ENCODE measurements at places on chromosomes 13 and 19.

DNA sequence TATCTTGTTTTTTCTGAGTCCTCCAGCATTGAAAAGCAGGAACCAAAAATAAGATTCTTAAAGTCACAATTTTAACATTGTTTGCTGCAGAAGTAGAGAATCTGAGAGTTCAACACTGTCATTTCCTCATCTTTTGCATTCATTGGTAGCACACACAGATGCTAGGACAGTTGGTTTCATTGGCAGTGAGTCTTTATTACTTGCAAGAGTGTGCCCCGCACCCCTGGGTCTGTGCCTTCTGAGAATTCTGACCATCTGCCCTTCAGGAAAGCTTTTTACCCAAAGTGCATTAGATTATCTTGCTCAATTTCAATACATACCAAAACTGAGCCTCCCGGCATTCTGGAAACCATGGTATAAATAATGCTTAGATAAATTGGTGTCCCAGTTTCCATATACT lies 247.7 kb upstream of the SLITRK1 start:
- no peak for DNase-seq

DNA sequence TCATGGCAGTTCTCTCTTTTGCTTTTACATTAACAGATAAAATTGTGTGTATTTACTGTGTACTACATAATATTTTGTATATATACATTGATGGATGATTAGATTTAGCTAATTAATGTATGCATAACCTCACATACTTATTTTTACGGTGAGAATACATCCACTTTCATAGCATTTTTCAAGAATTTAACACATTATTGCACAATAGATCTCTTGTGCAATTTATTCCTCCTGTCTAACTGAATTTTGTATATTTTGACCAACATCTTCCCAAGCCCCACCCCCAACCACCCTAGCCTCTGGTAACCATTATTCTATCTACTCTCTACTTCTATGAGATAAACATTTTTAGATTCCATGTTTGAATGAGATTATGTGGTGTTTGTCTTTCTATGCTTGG lies 194.7 kb downstream of the RBM26 start:
- DNase-seq: no peak

GRCh38 chr19:10501971-10502523 lies 1.1 kb downstream of the KEAP1 start:
- DNase-seq: peak; percentile 50

- no peak for DNase-seq
Measured at GRCh38 chr13:79650688-79651087, 169.7 kb downstream of the NDFIP2 start.

DNA sequence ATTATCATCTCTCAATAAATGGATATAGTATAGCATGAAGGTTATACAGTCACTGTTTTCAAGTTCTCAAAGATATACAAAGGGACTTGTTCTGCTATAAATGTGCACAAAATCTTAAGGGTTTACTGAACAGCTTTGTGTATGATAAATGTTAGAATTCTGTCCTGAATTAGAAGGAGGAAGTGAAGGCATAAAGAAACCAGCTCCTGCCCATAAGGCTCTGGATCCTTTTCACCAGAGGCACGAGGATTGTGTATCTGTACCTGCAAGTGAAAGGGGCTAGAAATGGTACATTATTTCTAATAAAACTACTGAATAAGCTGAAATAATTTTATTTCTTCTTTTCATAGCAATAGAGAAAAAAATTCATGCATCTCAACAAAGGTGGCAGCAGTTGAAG lies 32.4 kb downstream of the PHF11 start:
- DNase-seq: no peak

DNA sequence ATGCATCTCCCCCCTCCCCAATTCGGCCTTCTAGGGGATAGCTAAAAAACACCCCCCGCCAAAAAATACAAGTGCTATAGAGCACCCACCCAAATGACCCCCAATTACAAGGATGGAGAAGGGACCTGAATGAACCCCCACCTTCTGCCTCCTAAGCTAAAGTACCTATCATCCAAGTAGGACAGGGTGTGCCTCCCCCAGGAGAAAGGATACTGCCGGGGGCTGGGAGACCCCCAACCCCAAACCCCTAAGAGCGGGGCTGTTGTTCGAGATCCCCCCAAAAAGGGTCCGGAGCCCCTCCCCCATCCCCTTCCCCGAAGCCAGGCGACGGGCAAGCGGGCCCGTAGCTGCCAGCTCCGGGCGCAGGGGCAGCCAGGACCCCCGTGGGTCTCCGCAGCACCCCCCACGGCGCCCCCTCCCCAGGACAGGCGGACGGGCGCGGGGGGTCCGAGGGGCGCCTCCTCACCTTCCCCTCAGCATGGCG lies 1.9 kb downstream of the ZC3H4 start:
- DNase-seq: no peak

GRCh38 chr19:11506967-11507366 lies 1.3 kb upstream of the ZNF653 start:
- DNase-seq: no peak

DNA sequence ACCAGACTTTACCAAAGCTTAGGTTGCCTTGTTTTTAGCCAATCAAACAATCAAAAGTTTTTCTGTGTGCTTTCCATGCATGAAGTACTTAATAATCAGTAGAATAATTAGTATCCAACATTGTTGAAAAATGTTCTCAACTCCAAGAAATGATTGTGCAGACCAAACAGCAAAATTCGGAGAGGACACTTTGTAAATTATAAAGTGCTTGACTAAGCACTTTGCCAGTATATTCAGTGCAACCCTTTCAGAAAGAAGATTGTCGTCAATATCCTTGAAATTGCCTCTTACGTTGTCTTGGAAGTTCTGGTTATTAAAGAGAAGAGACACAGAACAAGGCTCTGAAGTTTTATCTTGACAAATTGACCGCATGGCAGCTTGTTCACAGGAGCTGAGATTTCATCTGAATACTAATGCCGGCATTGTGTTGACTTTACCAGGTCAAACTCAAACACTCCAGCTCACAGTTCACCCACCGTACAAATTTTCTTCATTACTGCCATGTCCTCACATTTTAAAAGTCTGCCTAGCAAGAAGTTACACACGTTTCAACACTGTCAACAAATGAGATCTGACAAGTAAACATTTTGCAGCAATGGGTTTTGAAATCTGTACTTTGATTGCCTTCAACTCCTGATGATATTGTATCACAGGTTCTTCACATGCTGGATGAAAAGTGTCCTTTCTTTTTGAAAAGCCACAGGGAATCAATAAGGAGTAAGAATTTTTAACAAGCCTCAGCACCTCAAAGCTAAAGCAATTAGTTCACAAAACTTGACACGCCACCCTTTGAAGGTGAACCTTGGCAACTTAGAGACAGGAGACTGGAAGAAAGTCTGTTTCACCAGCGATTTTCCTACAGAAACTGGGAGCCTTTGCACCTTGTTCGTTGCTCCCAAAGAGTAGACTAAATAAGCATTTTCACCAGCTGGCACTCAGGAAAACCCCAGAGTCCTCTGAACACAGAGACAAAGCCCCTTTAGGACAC lies 150.9 kb downstream of the RFC3 start:
- no peak for DNase-seq

DNA sequence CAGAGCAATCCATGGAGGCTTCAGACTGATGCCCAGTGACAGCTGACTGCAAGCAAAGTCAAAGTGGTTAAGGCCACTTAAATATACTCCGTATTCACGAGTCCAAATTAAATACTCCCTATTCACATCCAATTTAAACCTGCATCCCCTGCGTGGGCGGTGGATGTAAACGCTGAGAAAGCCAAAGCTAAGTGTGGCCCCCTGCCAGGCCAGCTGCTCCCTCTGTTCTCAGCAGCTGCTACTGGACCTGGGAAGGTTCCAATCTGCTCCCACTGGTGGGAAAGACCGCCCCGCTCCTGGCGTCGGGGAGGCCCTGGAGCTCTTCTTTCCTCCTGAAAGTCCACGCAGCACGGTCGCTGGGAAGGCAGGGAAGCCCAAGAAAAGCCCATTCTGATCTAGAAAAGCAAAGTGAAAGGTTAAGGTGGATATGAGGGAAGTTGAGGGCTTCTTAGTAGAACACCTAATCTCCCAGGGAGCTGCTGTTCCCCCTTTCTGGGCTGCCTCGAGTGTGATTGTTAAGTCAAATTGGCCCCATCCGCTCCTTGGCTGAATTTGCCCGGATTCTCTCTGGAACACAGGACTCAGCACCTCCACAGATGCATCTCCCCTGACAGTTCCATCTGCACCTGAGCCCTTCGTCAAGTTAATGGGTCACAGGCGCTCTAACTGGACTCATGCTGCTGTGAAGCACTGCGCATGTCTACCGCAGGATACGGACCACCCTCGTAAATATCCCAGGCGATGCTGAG lies 205.5 kb downstream of the USP12 start:
- no peak for DNase-seq

- no peak for DNase-seq
Measured at GRCh38 chr19:41999071-41999877, 5.2 kb upstream of the ATP1A3 start.

- peak; percentile 52 for DNase-seq
Measured at GRCh38 chr19:873084-873483, 13.6 kb downstream of the CFD start.

- no peak for DNase-seq
Measured at GRCh38 chr13:89966524-89966923, 1381.0 kb upstream of the MIR17HG start.

GRCh38 chr13:99421271-99421670 lies 80.0 kb upstream of the TM9SF2 start:
- DNase-seq: no peak

DNA sequence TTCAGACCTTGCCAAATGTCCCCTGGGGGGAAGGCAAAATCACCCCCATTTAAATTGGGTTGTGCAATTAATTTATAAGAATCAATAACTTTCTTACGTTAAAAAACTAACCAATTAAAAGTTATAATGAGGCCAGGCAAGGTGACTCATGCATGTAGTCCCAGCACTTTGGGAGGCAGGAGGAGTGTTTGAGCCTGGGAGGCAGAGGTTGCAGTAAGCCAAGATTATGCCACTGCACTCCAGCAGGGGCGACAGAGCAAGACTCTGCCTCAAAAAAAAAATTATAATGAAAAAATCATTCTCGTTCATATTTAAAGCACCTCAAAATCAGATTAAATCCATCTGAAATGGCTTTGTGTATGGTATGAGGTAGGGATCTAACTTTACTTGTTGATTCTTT lies 18.4 kb upstream of the SIGLEC14 start:
- no peak for DNase-seq

DNA sequence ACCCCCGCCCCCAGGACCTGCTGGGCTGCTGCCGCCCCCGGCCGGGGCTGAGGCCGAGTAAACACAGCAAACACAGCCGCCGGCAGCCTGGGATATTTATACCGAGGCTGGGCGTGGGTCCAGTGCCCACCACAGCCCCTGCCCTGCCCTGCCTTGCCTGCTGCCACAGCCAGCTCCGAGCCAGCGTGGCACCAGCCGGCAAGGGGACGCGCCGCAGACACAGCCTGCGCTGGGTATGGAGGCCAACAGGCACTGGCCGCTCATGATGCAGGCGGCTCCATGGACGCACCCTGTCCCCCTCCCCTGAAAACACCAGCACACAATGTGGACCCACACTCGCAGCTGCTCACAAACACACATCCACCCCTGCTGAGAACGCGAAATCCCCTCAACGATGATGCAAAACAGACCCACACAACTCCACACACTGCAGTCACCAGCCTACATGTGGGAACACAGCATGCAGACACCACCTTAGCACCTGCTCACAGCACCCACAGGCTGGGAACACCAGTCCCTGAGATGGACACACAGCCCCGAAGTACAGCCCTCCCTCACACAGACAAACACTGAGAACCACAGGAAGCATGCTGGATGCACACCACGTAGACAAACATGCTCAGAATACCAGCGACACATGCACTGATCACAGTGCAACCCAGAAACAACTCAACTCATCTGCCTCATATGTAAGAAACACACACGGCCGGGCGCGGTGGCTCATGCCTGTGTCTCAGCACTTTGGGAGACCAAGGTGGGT lies 16.2 kb downstream of the CCDC97 start:
- no peak for DNase-seq

- DNase-seq: no peak
Measured at GRCh38 chr19:34687348-34687747, 9.9 kb downstream of the ZNF302 start.

- no peak for DNase-seq
Measured at GRCh38 chr13:112721198-112722104, 31.6 kb downstream of the ATP11A start.

- no peak for DNase-seq
Measured at GRCh38 chr13:21736926-21737325, 66.1 kb downstream of the FGF9 start.

GRCh38 chr19:827710-828321 lies at the start of gene AZU1:
Gene AZU1 (plus strand): TSS chr19:827837. CDS start chr19:827847, 10 bp downstream.
- no peak for DNase-seq

- DNase-seq: no peak
Measured at GRCh38 chr13:36814465-36814864, 4.6 kb upstream of the RFXAP start.

DNA sequence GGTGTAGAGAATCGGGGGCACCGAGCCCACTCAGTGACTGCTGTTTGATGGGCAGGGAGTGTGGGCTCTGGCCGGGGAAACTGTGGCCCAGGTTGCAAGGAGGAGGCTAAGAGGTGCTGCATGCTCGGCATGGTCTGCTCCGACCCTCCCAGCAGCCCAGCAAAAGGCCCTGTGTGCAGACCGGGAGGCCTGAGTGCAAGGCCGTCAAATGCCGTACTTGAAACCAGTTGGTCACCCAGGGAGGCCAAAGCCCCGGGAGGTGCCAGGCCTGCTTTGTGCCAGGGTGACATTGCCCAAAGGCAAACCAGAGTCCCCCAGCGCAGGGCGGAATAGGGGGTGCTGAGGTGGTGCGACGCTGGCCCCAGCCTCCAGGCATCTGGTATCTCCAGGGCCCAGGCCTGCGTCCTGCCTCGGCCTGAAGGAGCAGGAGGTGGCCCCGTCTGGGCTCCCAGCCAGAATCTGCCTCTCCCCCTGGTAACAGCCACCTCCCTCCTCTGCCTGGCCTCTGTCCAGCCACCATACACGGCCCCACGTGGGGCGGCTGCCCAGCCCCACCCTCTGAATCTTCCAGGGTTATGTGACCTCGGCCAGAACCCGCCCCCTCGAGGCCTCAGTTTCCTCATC lies 4.0 kb downstream of the PIK3R2 start:
- DNase-seq: no peak

DNA sequence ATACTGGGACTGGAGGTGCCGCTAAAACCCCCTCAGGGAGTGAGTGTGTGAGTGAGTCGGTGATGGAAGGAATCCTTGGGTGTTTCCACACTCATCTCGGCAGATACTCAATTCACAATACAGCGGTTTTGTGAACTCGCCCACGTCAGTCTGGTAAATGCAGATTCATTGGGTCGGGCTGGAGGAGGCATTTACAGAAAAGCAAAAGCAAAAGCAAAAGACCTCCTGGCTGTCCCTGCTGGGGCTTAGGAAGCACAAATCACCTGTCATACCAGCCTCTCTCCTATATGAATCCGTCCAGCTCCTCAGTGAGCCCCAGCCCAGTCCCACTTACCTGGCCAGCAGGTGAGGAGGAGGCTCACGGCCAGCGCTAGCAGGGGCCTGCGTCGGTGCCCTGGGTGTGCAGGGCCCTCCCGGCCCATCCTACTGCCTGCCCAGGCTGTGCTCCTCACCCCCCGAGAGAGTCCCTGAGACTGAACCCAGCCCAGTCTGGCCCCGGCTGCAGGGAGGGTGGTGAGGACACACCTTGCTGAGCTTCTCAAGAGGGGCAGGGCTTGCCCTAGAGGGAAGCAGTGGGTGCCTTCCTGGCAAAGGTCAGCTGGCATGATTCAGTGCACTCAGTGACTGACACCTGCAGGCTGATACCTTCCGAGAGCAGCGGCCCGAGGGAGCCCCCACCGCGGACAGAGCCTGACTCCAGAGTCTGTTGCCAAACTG lies at the start of gene MUC16:
MUC16 (minus strand) TSS at position 475 of the 717 bp plus-strand sequence.
- DNase-seq: no peak

- no peak for DNase-seq
Measured at GRCh38 chr13:32232263-32232662, 82.9 kb downstream of the ZAR1L start.

- no peak for DNase-seq
Measured at GRCh38 chr13:25432691-25433090, 60.9 kb downstream of the ATP8A2 start.

Data from T-helper 2 cell treated with Interferon-gamma antibody and Interleukin-4, amounts not matched to agents 5 μg/mL and 100 μg/mL, for 36 hours (primary cell).